Astrocyte (in vitro differentiated cells and primary cell): ENCODE measurements at places on chromosomes 4 and X. TPM values are rescaled to one million over a fixed set of nuclear protein-coding genes. Genes with fewer than 3 reads are reported as not detected.

DNA sequence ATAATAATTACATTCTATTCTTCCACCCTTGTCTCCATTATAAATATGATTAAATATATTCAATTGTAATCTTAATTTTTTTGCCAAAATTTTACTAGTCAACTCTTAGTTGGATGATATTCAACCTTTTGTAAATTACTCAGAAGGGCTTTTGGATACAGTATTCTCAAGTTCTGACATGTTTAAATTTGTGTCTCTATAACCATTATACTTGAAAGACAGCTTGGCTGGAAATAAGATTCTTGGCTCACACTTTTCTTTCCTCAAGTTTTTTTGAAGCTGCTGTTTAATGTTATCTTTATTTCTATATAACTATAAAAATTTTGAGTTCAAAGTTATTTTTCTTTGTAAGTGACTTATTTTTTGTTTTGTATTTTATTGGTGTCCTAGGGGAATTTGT is 214.4 kb downstream of the ARAP2 start:
- H3K27ac ChIP-seq: no peak overlapping the region
- H3K27me3 ChIP-seq: no peaks in the 10 kb centered on the region
- H3K4me3 ChIP-seq: no peak overlapping the region
- no peaks in the 10 kb centered on the region for H3K4me1 ChIP-seq
- no peak for DNase-seq

DNA sequence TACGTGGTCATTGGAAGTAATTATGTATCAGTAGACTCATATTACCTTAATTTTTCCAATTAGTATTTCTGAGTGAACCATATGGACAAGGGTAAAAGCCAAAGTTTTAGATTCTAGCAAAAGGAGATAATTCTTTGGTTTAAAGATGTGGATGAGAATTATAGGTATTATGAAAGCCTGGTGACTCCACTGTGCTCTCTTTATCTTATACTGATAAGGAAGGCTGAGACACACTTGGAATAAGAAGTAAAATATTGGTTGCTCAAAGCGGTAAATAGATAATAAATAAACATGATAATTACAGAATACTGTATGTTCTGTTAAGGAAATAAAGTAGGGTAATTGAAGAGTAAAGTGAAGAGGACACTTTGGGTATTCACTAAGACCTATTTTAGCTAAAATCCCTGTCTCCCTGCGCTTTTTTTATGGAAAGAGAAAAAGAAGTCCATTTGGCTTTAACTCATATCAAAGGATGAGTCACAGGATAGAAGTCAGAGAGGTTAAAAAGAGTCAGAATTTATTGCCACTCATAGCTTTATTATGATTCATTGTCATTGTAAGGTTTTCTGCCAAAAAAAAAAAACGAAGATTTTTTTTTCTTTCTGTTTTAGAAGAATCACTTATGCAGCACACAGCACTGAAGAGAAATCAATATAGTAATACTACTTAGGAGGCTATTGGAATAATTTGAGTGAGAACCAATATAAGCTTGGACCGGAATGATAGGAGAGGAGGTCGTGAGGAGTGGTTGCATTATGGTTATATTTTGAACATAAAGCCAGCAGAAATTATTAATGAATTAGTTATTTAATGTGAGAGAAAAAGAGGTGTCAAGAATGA is 2463.1 kb downstream of the ARAP2 start:
- no peaks in the 10 kb centered on the region for H3K27me3 ChIP-seq
- H3K27ac ChIP-seq: no peak overlapping the region
- no peaks in the 10 kb centered on the region for H3K36me3 ChIP-seq
- H3K4me3 ChIP-seq: no peak overlapping the region
- H3K4me1 ChIP-seq: peaks cover 4% of the 10 kb centered on the region

GRCh38 chrX:124415115-124415800 is 68.9 kb downstream of the SH2D1A start:
- no peaks in the 10 kb centered on the region for H3K27me3 ChIP-seq
- H3K4me1 ChIP-seq: no peaks in the 10 kb centered on the region
- no peak overlapping the region for H3K4me3 ChIP-seq
- DNase-seq: no peak
- H3K27ac ChIP-seq: no peak overlapping the region

The FGB gene
- 2.8 and 3.0 TPM in 2 replicates for total RNA-seq

The NEUROG2 gene
- not detected in 2 replicates for total RNA-seq

DNA sequence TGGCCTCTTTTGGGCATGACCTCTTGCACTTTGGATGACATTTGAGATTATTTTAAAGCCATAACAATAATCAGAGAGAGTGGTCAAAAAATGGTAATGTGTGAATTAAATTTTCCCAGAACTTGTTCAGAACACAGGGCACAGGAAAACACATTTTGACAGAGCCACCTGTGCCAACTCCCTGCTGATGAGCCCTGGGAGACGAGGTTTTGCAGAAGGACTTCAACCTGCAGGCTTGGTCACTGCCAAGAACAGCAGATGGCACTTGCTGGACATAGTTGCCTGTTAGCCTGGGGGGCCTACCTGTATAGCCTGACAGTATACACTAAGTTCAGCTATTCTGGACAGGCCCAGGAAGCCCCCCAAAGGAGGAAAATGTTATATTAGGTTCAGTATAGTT is 277.8 kb upstream of the EMCN start:
- no peak overlapping the region for H3K27ac ChIP-seq
- no peaks in the 10 kb centered on the region for H3K27me3 ChIP-seq
- no peaks in the 10 kb centered on the region for H3K4me1 ChIP-seq
- H3K36me3 ChIP-seq: no peaks in the 10 kb centered on the region

DNA sequence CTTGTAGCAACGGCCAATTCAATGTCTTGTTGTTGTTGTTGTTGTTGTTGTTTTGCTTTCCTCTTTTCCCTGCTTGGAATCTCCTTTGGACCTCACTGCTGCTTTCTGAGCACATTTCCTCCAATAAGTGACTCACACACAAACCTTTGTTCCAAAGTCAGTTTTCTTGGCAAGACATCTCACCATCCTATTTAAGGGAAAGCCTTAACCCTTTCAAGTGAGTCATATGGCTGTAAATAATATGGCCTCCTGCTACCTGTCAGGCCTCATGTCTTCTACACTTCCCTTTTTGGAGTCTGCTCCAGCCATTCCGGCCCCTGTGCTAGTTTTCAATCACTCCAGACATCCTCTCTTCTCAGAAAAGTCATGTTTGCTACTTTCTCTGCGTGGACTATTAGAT is 79.5 kb upstream of the MAGEB10 start:
- H3K27me3 ChIP-seq: no peaks in the 10 kb centered on the region
- H3K4me1 ChIP-seq: no peaks in the 10 kb centered on the region
- peak; percentile 39 for DNase-seq
- H3K27ac ChIP-seq: no peak overlapping the region

DNA sequence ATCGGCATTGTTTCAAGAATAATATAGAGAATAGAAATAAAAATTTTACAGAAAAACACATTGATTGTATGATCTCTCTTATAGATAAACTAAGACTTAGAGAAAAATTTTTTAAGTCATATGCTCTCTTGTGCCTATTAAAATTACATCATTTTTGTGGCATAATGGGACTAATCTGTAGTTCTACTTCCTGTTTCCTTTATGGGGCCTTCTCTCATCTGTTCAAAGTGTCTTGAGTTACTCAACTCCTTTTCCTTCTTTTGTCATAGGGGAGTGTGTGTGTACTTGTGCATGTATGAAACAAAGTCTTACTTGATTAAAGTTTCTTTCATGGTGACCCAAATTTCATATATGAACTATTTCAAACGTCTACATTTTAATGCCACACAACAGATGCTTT is 1448.9 kb upstream of the TENM3 start:
- H3K36me3 ChIP-seq: no peaks in the 10 kb centered on the region
- no peaks in the 10 kb centered on the region for H3K27me3 ChIP-seq
- no peaks in the 10 kb centered on the region for H3K4me1 ChIP-seq
- no peak overlapping the region for H3K4me3 ChIP-seq
- no peak for DNase-seq

DNA sequence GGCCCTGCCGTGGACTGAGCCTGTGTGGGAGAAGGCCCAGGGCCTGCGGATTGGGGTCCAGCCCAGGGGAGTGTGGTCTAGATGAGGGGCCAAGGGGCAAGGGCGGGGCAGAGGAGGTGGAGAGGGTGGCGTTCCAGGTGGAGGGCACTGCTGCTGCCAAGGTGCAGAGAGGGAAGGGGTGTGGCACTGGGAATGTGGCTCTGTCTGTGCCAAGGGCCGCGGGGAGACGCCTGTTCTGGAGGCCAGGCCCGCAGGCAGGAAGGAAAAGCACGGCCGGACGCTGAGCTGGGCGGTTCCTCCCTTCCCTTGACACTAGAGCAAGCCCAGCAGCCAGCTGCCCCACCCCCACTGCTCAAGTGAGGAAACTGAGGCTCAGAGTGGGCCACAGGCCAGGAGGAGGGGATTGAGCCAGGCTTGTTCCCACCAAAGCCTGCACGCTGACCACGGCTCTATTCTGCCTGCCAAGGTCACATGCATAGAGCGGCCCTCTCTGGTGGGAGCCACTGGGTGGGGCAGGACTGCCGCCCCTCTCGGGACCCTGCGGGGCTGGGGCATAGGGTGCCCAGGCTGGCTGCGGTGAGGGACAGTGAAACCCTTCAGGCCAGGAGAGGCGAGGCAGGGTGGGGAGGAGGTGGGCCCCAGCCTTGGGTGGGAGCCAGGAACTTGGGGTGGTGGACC is 13.0 kb downstream of the SH3BP2 start:
- no peaks in the 10 kb centered on the region for H3K36me3 ChIP-seq
- no peak overlapping the region for H3K4me3 ChIP-seq
- peaks cover 7% of the 10 kb centered on the region for H3K4me1 ChIP-seq
- no peak for DNase-seq
- no peak overlapping the region for H3K27ac ChIP-seq

The SRPK3 gene
- total RNA-seq: not detected in 2 replicates

DNA sequence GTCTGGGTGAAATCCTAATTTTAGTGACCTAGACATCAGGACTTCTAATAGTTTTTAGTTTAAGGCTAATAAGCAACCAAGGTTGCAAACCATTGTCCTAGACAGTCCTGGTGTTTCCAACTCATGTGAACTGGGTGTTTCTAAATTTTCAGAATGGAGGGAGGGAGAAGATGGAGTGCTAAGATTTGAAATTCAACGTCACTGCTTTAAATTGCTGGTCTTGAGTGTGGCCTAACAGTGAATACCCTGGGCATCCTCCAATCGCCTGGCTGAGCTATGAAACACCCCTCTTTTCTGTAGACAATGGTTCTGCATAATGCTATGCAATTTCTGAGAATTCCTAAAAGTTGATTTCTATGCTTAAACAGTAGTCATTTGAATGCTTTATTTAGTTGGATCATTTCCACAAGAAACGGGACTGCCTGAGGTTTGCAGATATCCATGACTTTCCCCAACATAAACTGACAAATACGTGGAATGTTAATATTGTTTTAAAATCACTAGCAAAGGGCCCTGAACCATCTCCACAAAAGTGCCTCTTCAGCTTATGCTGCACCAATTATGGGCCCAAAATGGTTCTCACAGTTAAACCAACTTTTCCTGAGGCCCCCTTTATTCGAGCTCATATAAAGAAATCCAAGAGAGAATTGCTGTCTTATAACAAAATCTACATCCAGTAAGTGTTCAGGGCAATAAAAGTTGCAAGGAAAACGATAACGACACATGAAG is 1.1 kb downstream of the FBXL5 start:
- DNase-seq: peak; percentile 71
- no peaks in the 10 kb centered on the region for H3K27me3 ChIP-seq
- H3K36me3 ChIP-seq: no peaks in the 10 kb centered on the region

GRCh38 chr4:101970547-101971155 is 180.1 kb downstream of the BANK1 start:
- no peak overlapping the region for H3K4me3 ChIP-seq
- no peak for DNase-seq
- H3K4me1 ChIP-seq: no peaks in the 10 kb centered on the region
- H3K27me3 ChIP-seq: no peaks in the 10 kb centered on the region
- H3K36me3 ChIP-seq: no peaks in the 10 kb centered on the region

- H3K27me3 ChIP-seq: no peaks in the 10 kb centered on the region
- no peak overlapping the region for H3K4me3 ChIP-seq
- no peaks in the 10 kb centered on the region for H3K36me3 ChIP-seq
- H3K4me1 ChIP-seq: no peaks in the 10 kb centered on the region
- no peak for DNase-seq
These were observed 510.6 kb downstream of the RAB28 start for GRCh38 chr4:12973522-12973921.
